ENCODE measurements at places on chromosomes 2 and 18.
A peak's percentile ranks its signal among the peaks of the same experiment; 100 is the strongest.

DNA sequence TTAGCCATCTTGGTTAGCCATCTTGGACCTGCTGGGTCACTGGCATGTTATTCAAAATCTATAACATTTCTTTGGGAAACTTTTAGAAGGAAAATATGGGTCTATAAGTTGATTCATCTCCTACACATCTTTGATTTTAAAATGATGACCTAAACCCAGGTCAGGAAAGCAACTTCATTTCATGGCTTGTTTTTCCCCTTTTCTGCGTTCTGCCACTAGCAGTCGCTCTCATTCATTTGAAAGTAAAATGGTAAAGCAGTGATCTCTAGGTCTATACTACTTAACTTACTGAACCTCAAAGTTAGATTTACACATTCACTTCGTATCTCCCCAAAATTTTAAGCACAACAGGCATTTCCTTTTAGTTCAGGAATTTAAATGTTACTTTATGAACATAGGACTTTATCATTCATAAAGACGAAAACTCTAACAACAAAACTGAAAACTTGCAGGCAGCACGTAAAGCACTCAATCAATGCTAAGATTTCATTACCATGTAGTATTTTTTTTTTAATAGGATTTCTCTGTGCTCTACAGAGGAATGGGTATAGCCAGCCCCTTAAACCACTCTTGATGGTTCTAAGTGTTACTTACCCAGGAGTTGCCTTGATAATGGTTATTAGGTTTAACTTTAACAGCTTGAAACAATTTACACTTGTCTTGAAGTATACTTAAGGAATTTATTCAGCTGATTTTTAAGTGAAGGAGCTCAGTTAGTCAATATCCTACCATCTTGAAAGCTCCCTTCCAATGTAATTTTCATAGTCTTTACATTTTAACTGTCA lies 62.5 kb downstream of the GORASP2 start:
- DNase-seq: no peak

DNA sequence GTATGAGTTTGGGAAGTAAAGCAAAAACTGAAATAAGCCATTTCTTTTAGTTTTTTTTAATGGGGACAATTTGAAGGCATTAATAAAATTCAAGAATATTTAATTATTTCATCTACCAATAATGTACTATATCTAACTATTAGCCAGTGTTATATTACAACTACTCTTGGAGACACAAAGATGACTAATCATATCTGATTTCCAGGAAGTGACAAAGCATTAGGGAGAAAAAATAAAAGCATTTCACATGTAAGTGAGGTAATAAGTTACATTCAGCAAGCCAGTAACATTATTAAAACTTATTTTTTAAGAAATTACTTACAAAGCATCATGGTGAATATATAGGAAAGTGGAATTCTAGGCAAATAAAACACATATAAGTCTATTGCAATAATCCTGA lies 781.3 kb upstream of the NRXN1 start:
- no peak for DNase-seq

GRCh38 chr2:156955701-156956100 lies 301.8 kb upstream of the GALNT5 start:
- DNase-seq: no peak

GRCh38 chr2:42328148-42328833 lies 32.7 kb downstream of the COX7A2L start:
- DNase-seq: no peak

DNA sequence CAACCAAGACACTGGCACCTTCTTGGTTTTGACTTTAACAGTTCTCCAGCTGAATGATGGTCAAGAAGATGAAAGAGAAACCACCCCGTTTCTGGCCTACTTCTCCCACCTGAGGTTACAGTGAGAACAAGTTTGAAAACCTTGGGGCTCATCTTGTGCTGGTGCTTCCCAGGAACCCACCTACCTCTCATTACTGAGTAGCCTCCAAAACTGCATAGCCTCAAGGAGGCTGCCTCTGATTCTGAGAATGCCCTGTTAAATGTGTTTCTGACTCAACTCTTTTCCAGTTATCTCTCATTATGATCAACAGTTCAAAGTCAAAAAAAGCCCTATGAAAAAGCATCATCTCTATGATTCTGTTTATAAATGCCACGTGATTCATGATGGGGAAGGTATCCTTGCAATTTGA lies 121.9 kb downstream of the CACNB4 start:
- no peak for DNase-seq

DNA sequence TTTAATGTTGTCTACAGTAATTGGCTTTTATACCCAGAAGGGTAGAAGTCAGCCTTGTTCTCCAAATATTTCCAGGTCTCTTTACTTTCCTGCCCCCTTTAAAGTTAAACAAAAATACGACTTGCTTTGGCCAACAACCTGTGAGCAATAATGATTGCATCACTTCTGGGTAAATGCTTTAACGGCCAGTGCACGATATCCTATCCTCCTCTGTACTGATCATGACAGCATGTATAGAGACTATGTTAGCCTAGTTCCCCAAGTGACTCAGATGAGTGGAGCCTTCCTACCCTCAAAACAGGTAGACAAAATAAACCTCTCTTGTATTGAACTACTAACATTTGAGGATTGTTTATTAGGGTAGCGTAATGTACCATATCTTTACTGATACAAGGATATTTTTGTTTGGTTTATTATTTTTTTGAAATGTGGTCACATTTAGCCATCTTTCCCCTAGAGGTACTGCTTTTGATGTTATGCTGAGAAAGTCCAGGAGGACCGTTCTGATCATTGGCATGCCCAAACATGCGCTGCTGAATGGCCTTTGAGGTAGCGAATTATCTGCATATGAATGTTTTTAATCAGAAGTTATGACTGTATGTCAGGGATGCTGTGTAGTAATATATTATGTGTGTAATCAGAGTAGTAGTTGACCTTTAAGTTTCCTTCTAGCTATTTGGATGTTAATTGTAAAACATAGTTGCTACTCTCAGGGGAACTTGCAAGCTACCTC lies 262.6 kb upstream of the DCC start:
- DNase-seq: no peak

DNA sequence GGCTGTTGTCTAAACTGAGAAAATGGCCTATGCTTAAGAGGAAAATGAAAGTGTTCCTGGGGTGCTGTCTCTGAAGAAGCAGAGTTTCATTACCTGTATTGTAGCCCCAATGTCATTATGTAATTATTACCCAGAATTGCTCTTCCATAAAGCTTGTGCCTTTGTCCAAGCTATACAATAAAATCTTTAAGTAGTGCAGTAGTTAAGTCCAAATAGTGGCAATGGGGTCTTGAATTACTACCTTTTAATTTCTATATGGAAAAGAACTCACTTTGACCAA lies 13.8 kb upstream of the ALLC start:
- no peak for DNase-seq

GRCh38 chr2:169734169-169734847 lies 676 bp downstream of the KLHL23 start:
- peak; percentile 15 for DNase-seq

DNA sequence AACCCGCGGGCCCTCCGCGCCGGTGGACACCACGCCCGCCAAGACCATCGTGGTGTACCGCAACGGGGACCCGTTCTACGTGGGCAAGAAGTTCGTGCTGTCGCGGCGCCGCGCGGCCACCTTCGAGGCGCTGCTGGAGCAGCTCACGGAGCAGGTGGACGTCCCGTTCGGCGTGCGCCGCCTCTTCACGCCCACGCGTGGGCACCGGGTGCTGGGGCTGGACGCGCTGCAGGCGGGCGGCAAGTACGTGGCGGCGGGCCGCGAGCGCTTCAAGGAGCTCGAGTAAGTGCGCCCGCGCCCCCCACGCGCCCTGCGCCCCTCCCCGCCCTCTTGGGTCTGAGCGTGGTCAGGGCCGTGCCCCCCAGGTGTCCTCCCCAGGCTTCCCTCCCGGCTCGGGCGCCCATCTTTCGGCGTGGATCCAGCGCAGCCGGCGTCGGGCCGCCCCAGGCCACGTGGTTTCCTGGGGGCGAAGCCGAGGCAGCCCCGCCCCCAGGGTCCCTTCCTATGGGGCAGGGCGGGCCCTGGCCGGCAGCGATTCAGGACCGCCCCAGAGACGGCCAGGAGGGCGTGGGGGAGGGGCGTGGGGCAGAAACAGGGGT lies 481 bp downstream of the DCDC2C start:
- DNase-seq: no peak

GRCh38 chr2:9331704-9332103 lies 91.6 kb downstream of the ITGB1BP1 start:
- no peak for DNase-seq

GRCh38 chr2:30115141-30115980 lies 31.4 kb upstream of the YPEL5 start:
- peak; percentile 39 for DNase-seq

- no peak for DNase-seq
Observed at GRCh38 chr2:241482126-241482955, 26.0 kb downstream of the STK25 start.

- DNase-seq: no peak
Observed at GRCh38 chr2:50602636-50603327, 429.1 kb downstream of the NRXN1 start.

- peak; percentile 95 for DNase-seq
Observed at GRCh38 chr18:44838971-44839666, 158.4 kb downstream of the SETBP1 start.

DNA sequence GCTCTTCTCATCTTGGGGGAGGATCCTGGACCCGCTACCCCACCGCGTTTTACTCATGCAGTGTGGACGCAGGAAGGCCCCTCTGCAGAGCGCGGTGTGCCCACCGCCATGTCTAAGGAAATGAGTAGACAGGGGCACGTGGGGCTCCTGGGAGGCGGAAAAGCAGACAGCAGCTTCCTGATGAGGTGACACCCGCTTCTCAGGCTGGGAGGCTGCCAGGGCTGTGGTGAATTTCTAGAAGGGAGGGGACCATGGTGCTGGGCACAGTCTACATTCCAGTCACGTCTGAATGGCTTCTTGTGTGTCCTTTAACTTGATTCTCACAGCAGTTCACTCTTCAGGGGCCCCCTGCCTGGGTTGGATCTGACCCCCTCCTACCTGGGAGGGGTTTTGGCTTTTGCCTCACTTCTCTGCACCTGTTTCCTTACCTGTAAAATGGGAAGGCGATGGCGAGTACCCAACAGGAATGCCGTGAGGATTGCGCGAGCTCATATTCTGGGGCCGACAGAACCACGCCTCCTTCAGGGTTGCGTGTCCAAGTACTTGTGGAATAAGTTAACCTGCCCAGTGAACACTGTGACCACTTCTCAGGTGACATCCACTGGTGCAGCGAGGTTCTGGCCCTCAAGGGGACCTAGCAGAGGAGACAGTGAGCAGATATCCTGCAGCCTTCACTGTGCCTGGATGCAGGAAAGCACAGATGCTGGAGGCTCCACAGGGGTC lies 32.3 kb upstream of the MBP start:
- no peak for DNase-seq

DNA sequence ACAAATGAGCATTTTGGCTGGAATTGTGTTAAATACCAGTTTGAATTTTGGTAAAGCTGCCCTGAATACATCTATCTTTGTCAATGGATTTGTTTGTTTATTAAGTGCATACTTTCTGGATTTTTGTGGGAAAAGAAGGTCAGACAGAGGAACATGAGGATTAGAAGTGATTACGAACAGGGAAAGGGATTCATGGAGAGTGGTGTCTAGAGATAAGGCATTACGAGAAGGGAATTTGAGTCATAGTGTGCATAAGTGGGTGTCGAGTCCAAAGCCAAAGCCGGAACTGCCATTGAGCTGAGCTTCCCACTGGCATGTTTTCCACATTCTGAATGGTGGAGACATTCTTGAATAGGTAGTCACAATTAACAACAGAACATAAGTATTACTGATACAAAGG lies 68.9 kb upstream of the EFEMP1 start:
- DNase-seq: no peak

DNA sequence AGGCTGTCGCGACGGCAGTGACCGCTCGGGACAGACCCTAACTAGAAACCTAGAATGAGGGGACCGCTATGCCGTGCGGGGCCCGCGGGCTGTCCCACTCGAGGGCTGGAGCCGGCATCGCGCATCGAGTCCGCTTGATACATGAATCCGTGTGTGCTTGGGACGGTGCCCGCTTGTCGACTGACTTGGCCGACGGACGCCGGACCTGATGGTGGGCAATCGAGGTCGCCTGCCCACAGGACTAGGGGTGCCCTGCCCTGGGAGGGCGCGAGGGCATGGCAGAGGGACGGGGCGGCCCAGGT lies 749 bp upstream of the PTMA start:
- peak; percentile 56 for DNase-seq

DNA sequence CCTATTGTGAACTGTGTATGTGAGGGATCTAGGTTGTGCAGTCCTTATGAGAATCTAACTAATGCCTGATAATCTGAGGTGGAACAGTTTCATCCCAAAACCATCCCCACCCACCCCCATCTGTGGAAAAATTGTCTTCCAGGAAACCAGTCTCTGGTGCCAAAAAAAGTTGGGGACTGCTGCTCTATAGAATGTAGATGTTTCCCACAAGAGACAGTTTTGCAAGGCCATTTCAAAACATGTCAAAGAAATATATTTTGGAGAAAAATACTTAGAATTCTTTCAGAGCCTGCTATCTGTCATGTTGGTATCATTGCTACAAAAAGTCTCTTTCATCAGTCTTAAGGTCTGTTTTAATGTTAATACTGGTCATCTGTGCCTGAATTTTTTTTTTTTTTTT lies 4.1 kb upstream of the SLC39A10 start:
- DNase-seq: no peak

DNA sequence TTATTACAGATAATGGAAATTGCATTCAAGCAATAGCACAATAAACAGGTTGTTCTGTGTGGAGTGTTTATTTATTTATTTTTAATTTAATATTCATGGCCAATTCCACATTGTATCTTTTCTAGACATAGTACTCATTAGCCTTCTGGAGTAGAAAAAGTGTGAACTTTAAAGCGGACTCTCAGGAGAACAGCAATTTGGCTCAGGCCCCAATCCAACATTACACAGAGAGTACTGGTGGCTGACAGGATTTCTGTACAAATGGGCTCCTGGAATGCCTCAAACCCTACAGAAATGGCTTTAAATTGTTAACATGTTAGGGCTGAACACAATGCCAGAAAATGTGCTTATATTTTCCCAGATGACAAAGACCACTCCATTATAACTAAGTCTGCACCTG lies 533.9 kb upstream of the NXPH2 start:
- no peak for DNase-seq

DNA sequence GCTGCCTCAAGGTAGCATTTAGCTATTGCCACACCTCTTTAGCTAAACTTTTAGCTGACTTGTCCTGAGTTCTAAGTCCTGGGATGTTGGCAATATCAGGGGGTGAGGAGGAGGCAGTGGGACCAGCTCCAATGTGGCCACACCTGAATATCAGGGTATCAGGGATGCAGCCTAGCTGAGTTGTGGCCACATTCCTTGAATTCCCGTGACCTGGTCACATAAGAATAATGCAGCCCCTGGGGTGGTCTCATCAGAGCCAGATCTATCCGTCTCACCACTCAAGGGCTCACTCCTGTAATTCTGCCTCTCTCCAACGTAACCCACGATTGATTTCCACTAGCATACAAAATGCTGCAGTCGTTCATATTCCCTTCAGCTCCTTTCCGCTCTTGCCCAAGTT lies 11.6 kb upstream of the TAF1B start:
- DNase-seq: no peak

DNA sequence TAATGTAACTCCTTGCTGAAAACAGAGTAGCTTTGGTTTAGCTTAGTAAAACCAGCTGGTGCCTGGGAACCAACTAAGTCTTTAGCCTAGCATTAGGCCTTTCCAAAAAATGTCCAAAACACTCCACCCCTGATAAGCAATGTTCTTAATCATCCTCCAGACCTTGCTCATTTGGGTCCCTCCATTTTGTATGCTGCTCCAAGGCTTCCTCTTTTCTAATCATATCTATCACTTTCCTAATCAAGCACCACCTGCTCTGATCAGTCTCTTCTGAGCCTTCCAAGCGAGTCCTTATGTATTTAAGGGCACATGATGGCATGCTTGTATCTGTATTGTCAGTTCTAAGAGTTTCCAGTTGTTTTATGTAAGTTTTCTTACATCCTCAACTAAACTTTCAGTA lies 23.6 kb downstream of the THADA start:
- no peak for DNase-seq

Data from HL-60 (cell line).